ENCODE measurements at places on chromosomes 2 and 18. TPM values are rescaled to one million over a fixed set of nuclear protein-coding genes. Genes with fewer than 3 reads are reported as not detected.

DNA sequence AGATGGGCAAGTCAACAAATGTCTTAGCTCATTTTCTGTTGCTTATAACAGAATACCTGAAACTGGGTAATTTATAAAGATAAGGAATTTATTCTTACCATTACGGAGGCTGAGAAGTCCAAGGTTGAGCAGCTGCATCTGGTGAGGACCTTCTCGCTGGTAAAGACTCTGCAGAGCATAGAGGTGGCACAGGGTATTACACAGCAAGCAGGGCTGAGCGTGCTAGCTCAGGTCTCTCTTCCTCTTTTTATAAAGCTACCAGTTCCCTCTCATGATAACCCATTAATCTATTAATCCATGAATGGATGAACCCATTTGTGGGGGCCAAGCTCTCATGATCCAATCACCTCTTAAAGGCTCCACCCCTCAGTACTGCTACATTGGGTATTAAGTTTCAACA is 109.1 kb downstream of the CDK15 start:
- ATAC-seq, result no peak
- no peak overlapping the region for H3K27ac ChIP-seq
- H3K4me3 ChIP-seq, result no peak overlapping the region
- H3K27me3 ChIP-seq, result no peaks in the 10 kb centered on the region
- H3K4me1 ChIP-seq, result no peaks in the 10 kb centered on the region
- no peaks in the 10 kb centered on the region for H3K36me3 ChIP-seq

The C1GALT1C1L gene
- total RNA-seq, result 1.6 TPM

- H3K36me3 ChIP-seq, result no peaks in the 10 kb centered on the region
- no peak overlapping the region for H3K27ac ChIP-seq
- no peak for ATAC-seq
- no peak overlapping the region for H3K4me3 ChIP-seq
These were observed 79.5 kb downstream of the COX7A2L start for GRCh38 chr2:42281416-42282081.

The PAX3 gene
- 0.31 TPM for total RNA-seq

DNA sequence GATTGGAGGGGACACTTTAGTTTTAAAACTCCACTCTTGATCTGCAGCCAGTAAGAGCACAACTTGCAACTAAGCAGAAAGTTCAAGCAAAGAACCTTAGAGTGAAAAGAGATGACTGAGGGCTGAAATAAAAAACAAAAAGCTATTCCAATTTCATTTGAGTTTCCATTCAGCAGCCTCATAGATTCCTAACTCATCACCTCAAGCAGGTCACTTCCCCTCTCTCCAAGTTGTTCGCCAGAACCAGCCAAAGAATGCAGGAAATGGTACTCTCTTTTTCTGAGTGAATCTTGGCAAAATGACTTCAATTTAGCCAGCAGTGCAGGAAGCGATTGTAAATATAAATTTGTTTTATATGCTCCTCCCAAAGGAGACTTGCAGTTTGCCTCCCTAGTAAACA is 213.3 kb downstream of the SETBP1 start:
- no peak overlapping the region for H3K4me3 ChIP-seq
- ATAC-seq, result no peak
- H3K27me3 ChIP-seq, result no peaks in the 10 kb centered on the region
- H3K27ac ChIP-seq, result no peak overlapping the region
- H3K36me3 ChIP-seq, result no peaks in the 10 kb centered on the region

- no peak overlapping the region for H3K4me3 ChIP-seq
- peaks cover 52% of the 10 kb centered on the region for H3K27me3 ChIP-seq
- H3K27ac ChIP-seq, result no peak overlapping the region
- ATAC-seq, result no peak
These were observed 46.3 kb downstream of the ASB18 start for GRCh38 chr2:236217926-236218325.

DNA sequence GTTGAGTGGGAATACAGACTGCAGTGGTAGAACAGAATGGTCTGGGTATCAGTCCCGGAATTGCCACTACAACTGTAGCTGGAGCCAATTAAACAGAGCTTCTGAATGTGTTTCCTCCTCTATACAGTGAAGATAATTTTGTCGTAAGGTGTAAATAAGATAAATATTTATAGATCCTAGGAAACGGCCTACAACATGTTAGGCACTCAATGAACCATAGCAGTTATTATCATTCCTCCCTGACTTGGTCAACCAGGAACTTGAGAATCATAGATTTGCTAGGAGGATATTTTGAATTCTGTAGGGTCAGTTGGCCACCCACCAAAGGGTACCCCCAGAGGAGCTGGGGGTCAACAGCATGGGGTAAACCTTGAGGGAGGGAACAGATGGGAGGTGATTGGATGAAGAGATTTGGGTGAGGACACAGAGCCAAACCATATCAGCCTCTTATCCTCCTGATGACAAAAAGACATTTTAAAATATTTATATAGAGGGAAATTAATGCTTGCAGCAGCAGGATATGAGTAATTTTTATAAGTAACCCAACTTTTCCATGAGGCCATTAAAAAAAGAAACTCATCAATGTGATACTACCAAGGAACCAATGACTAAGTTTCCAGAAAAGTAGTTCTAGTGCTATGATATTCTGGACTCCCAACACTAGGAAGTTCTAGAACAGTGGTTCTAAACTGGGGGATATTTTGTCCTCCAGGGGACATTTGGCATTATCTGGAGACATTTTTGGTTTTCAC is 4.0 kb downstream of the DHRS9 start:
- no peaks in the 10 kb centered on the region for H3K36me3 ChIP-seq
- no peaks in the 10 kb centered on the region for H3K4me1 ChIP-seq
- H3K27me3 ChIP-seq, result no peaks in the 10 kb centered on the region
- no peak overlapping the region for H3K4me3 ChIP-seq

DNA sequence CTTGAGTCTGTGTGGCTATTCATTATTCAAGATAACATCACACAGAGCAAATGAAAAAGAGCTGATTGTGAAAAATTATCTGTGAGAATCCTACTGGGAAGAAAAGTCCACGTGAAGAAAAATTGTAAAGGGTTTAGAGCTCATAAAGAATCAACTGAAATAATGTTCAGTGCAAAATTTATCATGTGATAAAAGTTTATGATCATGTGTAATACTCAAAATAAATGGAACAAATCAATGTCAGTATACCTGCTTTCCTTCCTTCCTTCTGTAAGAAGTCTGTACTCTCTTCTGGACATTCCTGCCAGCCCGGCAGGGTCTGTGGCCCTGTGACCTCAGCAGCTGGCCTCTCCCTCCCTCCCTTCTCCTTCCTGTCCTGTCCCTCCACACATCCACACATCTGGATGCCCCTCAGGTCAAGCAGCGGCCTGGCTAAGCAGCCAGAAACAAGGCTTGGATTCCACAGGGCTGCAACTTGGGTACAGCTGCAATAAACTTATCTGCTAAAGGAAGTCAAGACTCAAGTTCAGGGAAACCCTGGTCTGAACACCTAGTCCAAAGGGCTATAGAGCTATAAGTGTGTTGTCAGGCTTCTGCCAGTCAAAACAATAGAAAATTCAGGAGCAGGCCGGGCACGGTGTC is 172.1 kb downstream of the MREG start:
- no peak for ATAC-seq
- H3K27me3 ChIP-seq, result no peaks in the 10 kb centered on the region
- H3K4me1 ChIP-seq, result peaks cover 27% of the 10 kb centered on the region
- no peaks in the 10 kb centered on the region for H3K36me3 ChIP-seq

The EVX2 gene
- not detected for total RNA-seq

- H3K27me3 ChIP-seq, result no peaks in the 10 kb centered on the region
- ATAC-seq, result no peak
- H3K36me3 ChIP-seq, result no peaks in the 10 kb centered on the region
- H3K4me3 ChIP-seq, result no peak overlapping the region
- peaks cover 9% of the 10 kb centered on the region for H3K4me1 ChIP-seq
- no peak overlapping the region for H3K27ac ChIP-seq
These were observed 149.9 kb upstream of the TWIST2 start for GRCh38 chr2:238698072-238698352.

GRCh38 chr2:30331869-30332268 is 100.5 kb downstream of the LBH start:
- ATAC-seq, result no peak
- no peaks in the 10 kb centered on the region for H3K27me3 ChIP-seq
- H3K4me1 ChIP-seq, result no peaks in the 10 kb centered on the region
- no peak overlapping the region for H3K27ac ChIP-seq
- H3K36me3 ChIP-seq, result no peaks in the 10 kb centered on the region
- no peak overlapping the region for H3K4me3 ChIP-seq

DNA sequence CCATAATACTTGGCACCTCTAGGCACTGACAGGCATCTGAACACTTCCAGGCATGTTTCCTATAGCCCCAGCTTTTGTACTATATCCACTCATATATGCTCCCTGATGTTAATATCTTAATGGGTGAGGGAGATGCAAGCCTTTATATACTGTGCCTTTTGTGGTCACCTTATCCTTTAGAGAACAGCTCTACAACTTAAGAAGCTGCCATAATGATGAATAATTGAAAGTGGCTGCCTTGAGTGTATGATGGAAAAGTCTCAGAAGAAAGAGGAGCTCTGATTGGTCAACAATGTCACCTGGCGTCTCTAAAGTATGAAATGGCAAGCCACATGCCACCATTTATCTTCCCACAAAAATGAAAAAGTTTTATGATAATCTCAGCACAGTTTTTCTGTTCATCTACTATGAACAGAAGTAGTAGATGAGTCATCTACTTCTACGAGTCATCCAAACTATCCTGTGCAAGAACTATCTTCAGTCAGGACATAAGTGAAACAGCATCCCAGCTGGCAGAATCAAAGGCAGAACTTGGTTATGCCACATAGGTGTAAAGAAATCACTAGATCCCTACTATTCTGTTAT is 997.9 kb upstream of the CELF4 start:
- no peaks in the 10 kb centered on the region for H3K27me3 ChIP-seq
- no peak overlapping the region for H3K27ac ChIP-seq
- H3K4me1 ChIP-seq, result no peaks in the 10 kb centered on the region
- no peaks in the 10 kb centered on the region for H3K36me3 ChIP-seq
- no peak for ATAC-seq

- H3K27ac ChIP-seq, result no peak overlapping the region
- no peaks in the 10 kb centered on the region for H3K4me1 ChIP-seq
- H3K27me3 ChIP-seq, result no peaks in the 10 kb centered on the region
- no peaks in the 10 kb centered on the region for H3K36me3 ChIP-seq
- H3K4me3 ChIP-seq, result no peak overlapping the region
- no peak for ATAC-seq
These were observed 52.2 kb downstream of the EML6 start for GRCh38 chr2:54775710-54776109.

The CMPK2 gene
- 5.3 TPM for total RNA-seq

DNA sequence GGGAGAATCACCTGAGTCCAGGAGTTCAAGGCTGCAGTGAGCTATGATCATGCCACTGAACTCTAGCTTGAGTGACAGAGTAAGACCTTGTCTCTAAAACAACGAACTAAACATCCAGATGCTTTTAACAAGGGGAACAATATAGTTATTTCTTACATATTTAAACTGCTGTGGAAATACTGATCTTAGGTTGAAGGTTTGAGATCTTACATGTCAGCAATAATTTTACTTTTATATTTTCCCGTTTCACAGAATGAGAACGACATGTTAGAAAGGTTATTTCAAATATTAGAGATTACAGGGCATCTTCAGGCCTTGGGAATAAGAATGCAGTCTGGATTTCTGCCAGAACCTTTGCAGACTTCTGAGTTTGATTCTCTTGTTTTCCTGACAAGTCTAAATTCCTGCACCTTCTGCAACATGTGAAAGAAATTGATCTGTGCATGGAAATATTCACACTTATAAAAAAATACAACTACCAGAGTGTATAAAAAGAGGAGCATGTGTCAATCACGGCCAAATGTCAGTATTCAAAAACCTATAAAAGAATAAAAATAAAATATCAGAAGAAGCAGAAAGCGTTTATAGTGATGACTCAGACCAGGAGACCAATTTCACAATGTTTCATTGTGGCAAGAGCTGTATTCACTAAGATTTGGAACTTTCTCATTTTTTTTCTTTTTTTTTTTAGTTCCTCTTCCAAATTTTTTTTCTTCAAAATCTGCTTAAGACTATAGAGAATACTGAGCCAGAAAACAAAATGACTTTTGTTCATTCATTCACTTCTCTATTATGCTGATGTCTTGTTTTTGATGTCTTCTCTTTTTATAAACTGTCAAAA is 29.6 kb downstream of the COLEC12 start:
- no peak for ATAC-seq
- no peaks in the 10 kb centered on the region for H3K36me3 ChIP-seq
- H3K4me1 ChIP-seq, result no peaks in the 10 kb centered on the region

GRCh38 chr18:50114448-50114847 is 80.5 kb downstream of the MYO5B start:
- H3K27me3 ChIP-seq, result peaks cover 9% of the 10 kb centered on the region
- no peak overlapping the region for H3K4me3 ChIP-seq
- H3K27ac ChIP-seq, result no peak overlapping the region
- H3K4me1 ChIP-seq, result no peaks in the 10 kb centered on the region
- H3K36me3 ChIP-seq, result no peaks in the 10 kb centered on the region

- H3K27ac ChIP-seq, result no peak overlapping the region
- H3K4me1 ChIP-seq, result peaks cover 7% of the 10 kb centered on the region
- peaks cover 96% of the 10 kb centered on the region for H3K36me3 ChIP-seq
- H3K27me3 ChIP-seq, result no peaks in the 10 kb centered on the region
- ATAC-seq, result no peak
These were observed 72.4 kb downstream of the REV1 start for GRCh38 chr2:99417396-99417795.

The FSHR gene
- not detected for total RNA-seq

The SERPINB7 gene
- total RNA-seq, result not detected

The DNAJB2 gene
- total RNA-seq, result 45.3 TPM

The SERPINB5 gene
- 11.5 TPM for total RNA-seq

All from gastroesophageal sphincter (tissue), 4 donors.